Bronchial smooth muscle cell (primary cell): ENCODE measurements at places on chromosomes 3 and 15. TPM values are rescaled to one million over a fixed set of nuclear protein-coding genes. Genes with fewer than 3 reads are reported as not detected.

The DNAJA4 gene
- 1.2 and 1.4 TPM in 2 replicates for total RNA-seq

The VGLL3 gene
- 6.2 and 10.9 TPM in 2 replicates for total RNA-seq

The MFSD1 gene
- total RNA-seq, result 130 and 197 TPM in 2 replicates

The DENND6A gene
- 9.6 and 9.7 TPM in 2 replicates for total RNA-seq

The GLCE gene
- total RNA-seq, result 21.8 and 32.0 TPM in 2 replicates

The CCR3 gene
- total RNA-seq, result 0.09 TPM in 1 of 2 replicates, not detected in the other

The PLOD2 gene
- total RNA-seq, result 57.5 and 65.9 TPM in 2 replicates

The EFCC1 gene
- total RNA-seq, result under 0.01 TPM in 1 of 2 replicates, not detected in the other

The NANOGP8 gene
- total RNA-seq, result not detected in 2 replicates

The ASB14 gene
- total RNA-seq, result 0.17 TPM in 1 of 2 replicates, not detected in the other

The ZNF501 gene
- total RNA-seq, result 7.7 and 9.0 TPM in 2 replicates

The WDR93 gene
- total RNA-seq, result 0.09 and 0.16 TPM in 2 replicates

The WNT5A gene
- total RNA-seq, result 7.3 and 16.4 TPM in 2 replicates

The SV2B gene
- total RNA-seq, result under 0.01 TPM in 2 replicates

The IGF2BP2 gene
- total RNA-seq, result 16.7 and 18.6 TPM in 2 replicates

The ISLR2 gene
- total RNA-seq, result under 0.01 and 0.16 TPM in 2 replicates

The ZXDC gene
- 8.4 and 11.4 TPM in 2 replicates for total RNA-seq

The AP3B2 gene
- 0.79 and 1.0 TPM in 2 replicates for total RNA-seq

The RASGRP1 gene
- not detected in 2 replicates for total RNA-seq

The SHF gene
- 1.4 and 2.7 TPM in 2 replicates for total RNA-seq

The CXCR6 gene
- total RNA-seq, result not detected in 2 replicates

The FEZF2 gene
- not detected in 2 replicates for total RNA-seq

The KLF15 gene
- 0.47 and 0.69 TPM in 2 replicates for total RNA-seq

The PLSCR2 gene
- total RNA-seq, result 0.32 TPM in 1 of 2 replicates, not detected in the other

The LDHAL6B gene
- not detected in 2 replicates for total RNA-seq

The CYP8B1 gene
- total RNA-seq, result not detected in 2 replicates

The CAND2 gene
- total RNA-seq, result 5.0 and 11.5 TPM in 2 replicates

The ARL8B gene
- 61.2 and 76.4 TPM in 2 replicates for total RNA-seq

The ATP13A5 gene
- total RNA-seq, result not detected in 2 replicates

The LINGO1 gene
- not detected in 2 replicates for total RNA-seq

The AGTR1 gene
- total RNA-seq, result 1.0 and 2.5 TPM in 2 replicates

The RASL12 gene
- total RNA-seq, result 31.7 and 58.0 TPM in 2 replicates

The CORO2B gene
- 10.1 and 24.6 TPM in 2 replicates for total RNA-seq

The TTLL13 gene
- 0.09 and 0.16 TPM in 2 replicates for total RNA-seq

The SPATA12 gene
- total RNA-seq, result under 0.01 TPM in 1 of 2 replicates, not detected in the other

The FRMD4B gene
- total RNA-seq, result under 0.01 and 0.16 TPM in 2 replicates

The FILIP1L gene
- total RNA-seq, result 7.6 and 16.2 TPM in 2 replicates

The SH2D7 gene
- not detected in 2 replicates for total RNA-seq

The NEK11 gene
- total RNA-seq, result 8.4 and 12.1 TPM in 2 replicates

The TMIE gene
- total RNA-seq, result not detected in 2 replicates

The MESP2 gene
- 0.52 and 1.9 TPM in 2 replicates for total RNA-seq

The GHSR gene
- not detected in 2 replicates for total RNA-seq

The C15orf62 gene
- under 0.01 TPM in 1 of 2 replicates, not detected in the other for total RNA-seq
